ENCODE measurements at places on chromosomes 7 and 10.

- peak; percentile 76 for DNase-seq
These were observed 1.1 kb upstream of the HBP1 start for GRCh38 chr7:107167483-107168232.

DNA sequence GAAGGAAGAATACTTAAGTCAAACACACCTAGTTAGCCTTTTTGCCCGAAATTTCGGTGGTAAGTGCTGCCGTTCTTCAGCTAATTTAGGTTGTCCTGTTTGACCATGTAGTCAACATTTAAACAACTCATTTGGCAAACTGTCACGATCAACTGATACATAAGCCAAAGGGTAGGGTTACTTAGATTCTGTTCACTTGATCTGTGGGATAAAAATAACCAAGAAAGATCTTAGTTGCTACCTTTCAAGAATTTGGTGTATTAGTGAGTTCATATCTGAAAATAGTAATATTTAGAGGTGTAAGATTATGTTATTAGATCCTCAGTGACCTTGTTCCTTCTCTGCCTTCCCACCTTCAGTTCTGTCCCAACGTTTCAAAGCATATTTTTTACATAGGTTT lies 2.0 kb downstream of the TNKS2 start:
- no peak for DNase-seq

DNA sequence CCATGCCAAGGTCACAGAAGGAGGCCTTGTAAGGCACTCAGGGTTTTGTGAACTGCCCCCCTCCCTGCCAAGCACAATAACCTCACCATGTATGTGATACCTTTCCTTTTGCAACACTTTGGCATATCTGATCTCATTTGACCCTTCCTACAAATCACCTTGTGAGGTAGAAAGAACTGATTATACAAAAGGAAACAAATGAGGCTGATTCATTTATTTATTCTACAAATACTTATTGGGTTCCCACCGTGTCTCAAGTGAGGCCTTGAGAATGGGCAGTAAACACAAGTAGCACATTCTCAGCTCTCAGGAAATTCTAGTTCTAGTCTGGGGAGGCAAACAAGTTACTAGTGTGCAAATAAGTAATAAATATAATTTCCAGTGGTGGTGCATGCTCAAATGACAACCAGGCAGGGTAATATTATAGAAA lies 19.6 kb downstream of the PLCE1 start:
- DNase-seq, result no peak

DNA sequence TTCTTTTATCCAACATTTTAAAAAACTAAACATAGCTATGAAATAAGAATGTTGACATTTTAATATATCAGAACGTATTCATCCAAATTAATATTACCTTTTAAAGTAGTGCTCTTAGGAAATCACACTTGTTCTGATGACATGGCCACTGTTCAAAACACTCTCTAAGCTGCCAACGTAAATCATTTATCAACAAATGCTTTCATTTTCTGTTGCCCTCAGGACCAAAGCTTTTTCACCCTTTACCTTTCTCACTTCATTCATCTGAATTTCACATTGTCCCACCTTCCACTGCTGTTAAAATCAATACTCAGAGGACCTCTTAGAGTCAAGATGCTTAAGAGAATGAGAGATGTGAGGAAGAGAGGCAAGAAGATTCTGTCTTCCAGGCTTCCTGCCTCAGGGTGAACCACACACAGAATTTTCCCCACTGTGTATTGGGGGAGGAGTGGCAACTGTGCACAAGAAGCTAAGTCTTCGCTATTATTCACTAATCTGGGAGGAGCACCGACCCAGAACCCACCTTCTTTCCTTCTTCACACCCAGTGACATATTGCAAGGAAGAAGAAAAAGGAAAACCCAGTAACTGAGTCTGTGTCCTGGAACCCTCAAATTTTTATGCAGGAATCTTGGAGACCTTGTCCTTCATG lies 21.0 kb downstream of the HIBADH start:
- DNase-seq, result no peak

- DNase-seq, result no peak
These were observed 219.2 kb upstream of the BMPER start for GRCh38 chr7:33685981-33686683.

DNA sequence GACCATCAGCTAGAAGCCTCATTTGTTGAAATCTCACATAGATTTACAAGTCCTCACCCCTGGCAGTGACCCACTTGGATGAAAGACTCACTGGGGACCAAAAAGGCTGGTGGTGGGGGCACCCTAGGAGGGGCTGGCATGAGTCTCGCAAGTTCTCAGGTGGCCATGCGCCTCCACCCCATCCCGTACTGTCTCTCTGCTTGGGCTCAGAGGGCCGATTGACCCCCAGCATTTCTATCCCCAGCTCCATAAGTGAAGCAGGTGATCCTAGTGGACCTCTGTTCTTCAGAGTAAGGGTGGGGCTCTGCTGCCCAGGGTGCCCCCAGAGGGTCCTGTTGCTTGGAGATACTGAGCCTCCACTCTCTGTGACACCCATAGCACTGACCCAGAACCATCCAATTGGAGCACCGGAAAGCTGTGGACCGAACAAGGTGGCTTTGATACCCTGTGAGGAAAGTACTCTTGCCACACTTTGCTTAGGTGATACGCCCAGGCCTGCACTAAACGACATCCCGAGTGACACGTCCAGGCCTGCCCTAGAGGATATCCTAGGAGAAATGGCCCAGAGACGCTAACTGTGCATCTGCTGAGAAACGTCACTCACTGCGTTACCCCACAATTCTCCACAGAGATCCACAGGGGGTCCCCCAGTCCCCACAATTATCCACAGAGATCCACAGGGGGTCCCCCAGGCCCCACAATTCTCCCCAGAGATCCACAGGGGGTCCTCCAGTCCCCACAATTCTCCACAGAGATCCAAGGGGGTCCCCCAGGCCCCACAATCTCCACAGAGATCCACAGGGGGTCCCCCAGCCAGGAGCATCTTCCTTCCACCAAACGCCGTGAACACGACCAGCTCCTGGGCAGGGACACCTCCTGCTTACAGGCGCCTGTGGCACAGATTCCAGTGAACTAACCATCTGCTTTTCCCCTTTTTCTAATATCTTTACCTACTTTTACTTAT lies 262.9 kb downstream of the PTPRN2 start:
- no peak for DNase-seq

- DNase-seq, result no peak
These were observed 32.7 kb upstream of the NRF1 start for GRCh38 chr7:129578829-129579228.

DNA sequence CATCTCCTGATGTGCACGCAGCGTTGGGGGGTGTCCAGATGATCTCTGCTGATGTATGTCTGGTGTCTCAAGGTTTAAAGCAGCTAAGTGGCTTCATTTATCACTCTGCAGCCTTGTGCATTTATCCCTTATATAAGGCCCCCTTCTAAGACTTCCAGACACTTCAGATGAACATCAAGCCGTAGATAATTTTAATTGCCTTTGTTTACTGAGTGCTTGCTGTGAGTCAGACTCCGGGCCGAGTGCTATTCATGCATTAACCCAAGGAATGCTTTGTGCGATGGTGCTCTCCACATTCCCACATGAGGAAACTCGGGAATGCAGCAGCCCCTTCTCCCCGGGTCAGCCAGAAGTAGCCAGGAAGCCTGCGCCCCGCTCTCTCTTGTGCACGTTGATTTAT lies 328.6 kb upstream of the COBL start:
- no peak for DNase-seq

DNA sequence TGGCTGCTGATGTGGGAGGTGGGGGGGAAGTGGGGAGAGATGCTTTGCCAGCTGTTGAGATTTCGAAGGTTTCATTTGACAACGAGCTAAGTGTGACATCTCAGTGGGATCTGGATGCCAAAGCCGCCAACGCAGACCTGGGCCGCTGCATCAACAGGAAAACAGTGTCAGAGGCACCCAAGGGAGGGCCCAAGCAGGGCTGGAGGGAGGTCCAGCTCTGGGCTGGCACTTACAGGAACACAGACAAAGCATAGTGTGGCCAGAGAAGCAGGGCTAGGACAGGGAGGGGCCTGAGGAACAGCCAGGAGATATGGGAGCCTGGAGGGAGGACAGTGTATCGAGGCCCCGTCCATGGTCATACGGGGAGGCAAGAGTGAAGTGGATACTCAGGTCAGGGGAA lies 73.1 kb downstream of the GTF2IRD1 start:
- DNase-seq, result no peak

DNA sequence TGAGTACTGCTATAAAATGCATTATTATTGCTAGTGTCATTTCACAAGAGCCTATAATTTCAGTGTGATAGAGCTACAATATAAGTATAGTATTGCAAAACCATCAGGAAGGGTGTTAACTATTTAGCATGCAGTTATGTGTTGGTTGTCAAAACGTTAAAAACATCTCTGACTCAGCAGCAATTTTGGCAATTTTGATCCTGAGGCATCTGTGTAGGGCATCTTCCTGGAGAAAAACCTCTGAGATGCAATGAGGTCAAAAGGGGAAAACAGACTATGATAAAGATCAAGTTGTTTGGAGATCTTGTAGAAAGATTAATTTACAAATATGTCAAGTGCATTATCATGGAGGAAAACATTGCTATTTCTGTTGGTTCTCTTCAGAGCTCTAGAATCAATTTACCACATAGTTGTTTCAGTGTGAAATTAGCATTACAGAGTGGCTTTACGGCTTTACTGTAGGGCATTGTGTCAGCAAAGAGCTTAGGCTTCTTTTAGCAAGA lies 5.3 kb downstream of the CFTR start:
- no peak for DNase-seq

DNA sequence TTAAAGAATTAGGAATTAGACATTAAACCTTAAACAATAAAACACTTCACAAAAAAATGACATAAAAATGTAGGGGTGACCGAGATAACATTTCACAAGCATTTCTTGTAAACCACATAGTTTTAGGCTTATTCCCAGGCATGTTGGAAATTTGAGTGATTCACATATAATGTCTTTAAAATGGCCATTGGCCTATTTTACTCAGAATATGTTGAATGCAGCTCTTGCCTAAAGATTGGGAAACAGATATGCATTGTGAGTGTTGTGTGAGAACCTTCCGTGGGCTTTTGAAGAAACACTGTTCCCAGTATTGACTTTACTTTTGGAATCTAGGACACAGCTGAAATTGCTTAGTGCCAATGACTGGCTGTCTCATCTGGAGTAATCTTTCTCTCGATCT lies 79.6 kb downstream of the ARL5B start:
- DNase-seq, result no peak

DNA sequence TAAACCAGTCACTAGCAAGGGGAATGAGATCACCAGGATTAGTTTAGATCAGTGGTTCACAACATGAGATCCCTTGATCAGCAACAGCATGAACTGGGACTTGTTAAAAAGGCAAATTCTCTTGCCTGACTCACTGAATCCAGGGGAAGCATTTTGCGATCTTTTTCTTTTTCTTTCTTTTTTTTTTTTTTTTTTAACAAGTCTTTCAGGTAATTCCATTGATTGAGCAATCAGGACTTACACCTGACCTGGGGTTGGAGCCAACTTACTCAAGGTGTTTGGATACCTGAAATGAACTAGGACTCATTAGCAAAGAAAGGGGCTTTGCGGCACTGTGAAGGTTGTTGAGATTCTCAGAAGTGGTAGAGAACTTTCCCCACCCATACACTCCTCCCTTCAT lies 47.1 kb upstream of the PRR15 start:
- no peak for DNase-seq

GRCh38 chr10:361203-362081 lies 226.2 kb downstream of the ZMYND11 start:
- no peak for DNase-seq

GRCh38 chr10:77539147-77539935 lies 98.3 kb downstream of the KCNMA1 start:
- no peak for DNase-seq

- no peak for DNase-seq
These were observed 91.3 kb downstream of the PARD3 start for GRCh38 chr10:34723750-34724149.

- DNase-seq, result no peak
These were observed 20.3 kb upstream of the DNA2 start for GRCh38 chr10:68492118-68492517.

GRCh38 chr10:122849900-122850605 lies 4.4 kb upstream of the CUZD1 start:
- no peak for DNase-seq

DNA sequence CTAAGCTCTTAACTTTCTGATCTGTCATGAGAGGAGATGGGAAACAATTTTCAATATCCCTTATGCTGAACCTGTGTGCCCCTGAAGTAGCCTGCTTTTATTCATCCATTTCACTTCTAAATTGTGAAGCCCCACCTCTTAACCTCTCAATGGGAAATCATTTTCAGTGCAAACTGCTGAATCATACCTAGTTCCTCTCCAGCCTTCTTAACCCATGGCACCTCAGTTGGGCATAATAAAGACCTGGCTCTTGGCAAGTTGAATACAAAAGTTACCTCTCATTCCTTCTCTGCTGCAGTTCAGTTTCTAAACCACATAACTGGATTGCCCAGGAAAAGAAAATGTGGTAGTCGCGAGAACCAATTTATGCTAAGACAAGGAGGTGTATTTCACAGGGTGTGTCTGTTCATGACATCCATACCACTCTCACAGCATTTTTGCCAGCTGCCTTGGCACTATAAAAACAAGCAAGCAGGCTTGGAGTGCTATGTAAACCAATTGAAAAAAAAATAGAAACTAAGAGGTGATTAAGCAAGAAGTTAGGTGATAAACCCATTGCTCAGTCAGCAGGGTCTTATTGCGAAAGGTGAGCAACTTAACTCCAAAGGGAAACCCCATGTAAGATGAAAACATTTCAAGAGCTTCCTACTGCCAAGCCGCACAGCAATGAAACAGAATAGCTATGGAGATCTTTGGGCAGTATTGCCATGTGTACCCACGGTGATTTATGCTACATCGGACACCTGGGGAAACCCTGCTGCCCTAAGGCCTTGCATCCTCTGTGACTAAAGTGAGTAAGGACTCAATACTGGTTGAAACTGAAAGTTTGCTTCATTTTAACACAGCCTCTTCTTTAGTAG lies 57.0 kb upstream of the DKK1 start:
- DNase-seq, result no peak

DNA sequence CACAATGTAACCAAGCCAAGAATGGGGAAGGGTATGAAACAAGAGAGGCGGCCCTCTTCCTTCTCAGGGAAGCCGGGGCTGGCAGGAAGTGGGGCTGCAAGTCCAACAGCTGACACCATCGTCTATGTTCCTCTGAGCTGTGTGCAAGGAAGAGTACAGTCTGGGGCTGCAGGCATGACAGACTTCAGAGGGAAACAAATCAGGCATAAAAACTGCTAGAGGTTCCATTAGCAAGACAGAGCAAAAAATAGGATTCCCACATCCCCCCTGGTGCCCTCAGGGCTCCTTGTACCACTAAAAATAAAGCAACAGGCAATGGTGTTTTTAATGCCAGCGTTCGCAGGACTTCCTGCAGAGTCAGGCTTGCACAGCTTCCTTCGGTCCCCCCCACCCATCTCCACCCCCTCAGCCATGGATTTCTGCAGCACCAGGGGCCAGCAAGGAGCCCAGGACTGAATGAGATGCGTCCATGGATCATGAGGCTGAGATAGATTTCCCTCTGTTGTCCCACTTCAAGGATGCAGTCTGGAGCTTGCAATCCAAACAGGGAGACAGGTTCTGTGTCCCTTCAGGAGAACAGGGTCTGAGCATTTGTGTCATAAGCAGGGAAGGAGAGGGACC lies 34.6 kb downstream of the KCNMA1 start:
- DNase-seq, result no peak

- no peak for DNase-seq
These were observed 368.6 kb downstream of the INHBA start for GRCh38 chr7:41334071-41334862.

GRCh38 chr7:105978035-105978434 lies 15.0 kb downstream of the CDHR3 start:
- no peak for DNase-seq

All from pulmonary artery endothelial cell (primary cell).